ENCODE measurements at places on chromosomes 5 and 9.

GRCh38 chr5:178230879-178231538 is 1.6 kb downstream of the PHYKPL start:
- DNase-seq, result peak; percentile 38

- DNase-seq, result no peak
Observed at GRCh38 chr9:133881671-133882381, 110.3 kb downstream of the VAV2 start.

DNA sequence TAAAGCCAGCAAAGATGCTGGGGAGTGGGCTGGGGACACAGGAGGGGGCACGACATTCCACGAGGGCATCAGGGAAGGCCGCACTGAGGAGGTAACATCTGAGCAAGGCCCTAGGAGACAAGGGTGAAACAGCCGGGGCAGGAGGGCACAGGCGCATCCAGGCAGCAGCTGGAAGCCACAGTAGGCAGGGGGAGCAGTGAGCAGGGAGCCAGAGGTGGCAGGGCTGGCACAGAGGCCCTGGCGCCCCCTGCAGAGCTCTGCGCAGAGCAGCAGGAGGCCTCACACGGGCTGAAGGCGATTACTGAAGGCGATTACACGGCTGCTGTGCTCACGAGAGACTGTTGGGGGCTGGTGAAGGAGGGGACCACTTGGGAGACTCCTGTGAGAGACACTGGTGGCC is 15.4 kb downstream of the LMAN2 start:
- DNase-seq, result no peak

DNA sequence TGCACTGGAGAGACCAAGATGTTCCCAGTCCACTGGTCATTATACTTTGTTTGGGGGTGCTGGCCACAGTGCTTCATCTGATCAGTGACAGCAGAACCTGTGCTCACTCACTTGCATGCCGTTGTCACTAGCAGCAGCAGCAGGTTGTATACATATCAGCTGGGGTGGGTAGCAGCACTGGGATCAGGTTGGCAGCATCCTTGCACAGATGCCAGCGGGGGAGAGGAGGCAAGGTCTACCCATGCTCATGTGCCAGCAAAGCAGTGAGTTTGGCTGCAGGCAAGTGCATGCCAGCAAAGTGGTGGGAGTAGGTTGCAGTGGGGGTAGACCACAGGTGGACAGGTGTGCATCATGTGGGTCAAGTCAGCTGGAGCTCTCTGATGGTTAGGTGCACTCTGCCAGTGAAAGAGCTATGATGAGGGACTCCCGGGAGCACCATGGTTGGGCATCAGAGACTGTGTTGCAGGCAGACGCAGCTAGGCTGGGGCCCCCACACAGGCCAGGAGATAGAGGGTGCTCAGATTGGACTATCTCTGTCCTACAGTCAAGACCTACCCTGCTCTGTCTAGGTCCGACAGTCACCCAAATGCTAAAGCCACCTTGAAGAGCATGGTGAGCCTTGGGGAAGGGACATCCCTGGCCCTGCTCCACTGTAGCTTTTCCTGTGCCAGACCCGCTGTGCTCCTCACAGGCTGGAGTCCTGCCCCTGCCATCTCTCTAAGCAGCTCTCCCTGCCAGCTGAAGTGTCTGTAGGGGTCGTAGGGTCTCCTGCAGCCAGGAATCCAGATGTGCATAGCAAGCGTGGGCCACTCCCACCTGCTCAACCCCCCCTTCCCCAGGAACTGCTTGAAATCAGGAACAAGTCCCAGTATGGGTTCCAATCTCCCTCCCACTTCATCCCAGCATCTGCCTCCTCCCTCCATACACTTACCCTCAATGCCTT is 119.8 kb downstream of the RNF180 start:
- no peak for DNase-seq

DNA sequence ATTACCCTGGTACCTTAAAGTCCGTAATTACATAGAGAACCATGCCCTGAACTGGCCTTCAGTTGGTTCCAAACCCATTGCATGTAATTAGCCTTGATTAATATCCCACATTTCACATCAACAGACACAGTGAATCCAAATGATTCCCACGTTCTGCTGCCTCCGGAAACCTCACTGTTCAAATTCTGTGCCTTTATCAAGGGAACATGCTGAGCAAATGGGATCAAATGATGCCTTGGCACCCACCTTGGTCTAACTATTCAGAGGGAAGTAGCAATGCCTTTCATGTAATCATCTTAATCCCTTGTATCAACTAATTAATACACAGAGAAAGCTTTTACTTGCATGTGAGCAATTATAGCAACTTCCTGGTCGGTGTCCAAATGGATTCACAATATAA is 100.6 kb downstream of the EFNA5 start:
- no peak for DNase-seq

DNA sequence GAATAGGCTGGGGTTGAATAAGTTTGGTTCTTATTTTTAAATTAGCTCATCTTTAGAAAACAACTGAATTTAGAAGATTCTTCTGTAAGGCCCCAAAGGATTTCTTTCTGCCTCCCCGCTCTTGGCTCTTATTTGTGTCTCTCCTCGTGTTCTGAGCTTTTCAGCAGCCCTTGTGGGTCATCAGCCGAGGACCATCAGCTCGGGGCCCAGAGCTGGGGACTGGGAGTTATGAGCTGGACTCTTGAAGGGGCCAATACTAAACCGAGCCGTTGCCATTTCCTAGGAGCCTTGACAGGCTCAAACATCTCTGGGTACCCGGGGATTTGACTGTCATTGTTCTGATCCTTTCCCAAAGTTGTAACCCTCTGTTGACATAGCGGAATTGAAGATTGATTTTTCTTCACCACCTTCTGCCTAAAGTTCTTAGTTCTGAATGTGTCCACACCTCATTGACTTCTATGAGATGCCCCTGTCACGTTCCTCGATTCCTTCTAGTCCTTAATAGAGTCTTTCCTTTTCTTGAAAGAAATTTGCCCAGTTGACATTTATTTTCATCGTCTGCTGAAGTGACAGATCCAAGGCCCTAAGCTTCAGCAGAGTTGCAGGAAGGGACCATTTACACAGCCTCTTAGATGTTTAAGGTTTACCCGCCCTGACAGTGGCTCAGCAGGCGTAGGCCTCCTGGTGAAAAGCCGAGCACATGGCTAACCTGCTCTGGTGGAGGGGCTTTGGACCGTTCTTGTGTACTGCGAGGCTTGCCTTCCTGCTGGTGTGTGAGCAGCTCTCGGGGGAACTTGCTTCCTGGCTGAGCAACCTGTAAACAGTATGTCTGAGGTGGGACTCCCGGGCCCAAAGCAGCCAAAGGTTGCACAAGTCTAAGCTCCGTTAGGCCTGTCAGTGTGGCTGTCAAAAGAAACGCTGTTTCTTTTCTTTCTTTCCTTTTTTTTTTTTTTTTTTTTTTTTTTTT is 24.0 kb downstream of the ABL1 start:
- no peak for DNase-seq

- no peak for DNase-seq
Observed at GRCh38 chr9:80447876-80448275, 876.1 kb downstream of the TLE4 start.

- no peak for DNase-seq
Observed at GRCh38 chr5:78795757-78796156, 147.2 kb upstream of the LHFPL2 start.

DNA sequence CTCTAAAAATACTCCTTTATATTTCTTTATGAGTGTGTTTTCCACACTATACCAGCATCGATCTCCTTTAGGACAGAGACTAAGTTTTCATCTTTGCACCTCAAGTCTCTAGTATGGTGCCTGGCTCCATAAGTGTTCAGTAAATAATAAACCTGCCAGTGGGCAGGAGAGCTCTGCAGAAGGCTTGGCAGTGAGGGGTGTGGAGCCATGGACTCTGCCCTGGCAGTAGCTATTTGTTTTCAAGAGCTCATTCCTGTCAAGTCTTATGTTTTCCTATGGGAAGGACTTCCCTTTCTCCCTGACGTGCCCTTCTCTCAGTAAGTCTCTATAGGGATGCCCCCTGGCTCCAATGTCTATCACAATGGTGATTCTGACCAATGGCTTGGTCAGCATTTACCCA is 252.2 kb downstream of the PIK3R1 start:
- no peak for DNase-seq

DNA sequence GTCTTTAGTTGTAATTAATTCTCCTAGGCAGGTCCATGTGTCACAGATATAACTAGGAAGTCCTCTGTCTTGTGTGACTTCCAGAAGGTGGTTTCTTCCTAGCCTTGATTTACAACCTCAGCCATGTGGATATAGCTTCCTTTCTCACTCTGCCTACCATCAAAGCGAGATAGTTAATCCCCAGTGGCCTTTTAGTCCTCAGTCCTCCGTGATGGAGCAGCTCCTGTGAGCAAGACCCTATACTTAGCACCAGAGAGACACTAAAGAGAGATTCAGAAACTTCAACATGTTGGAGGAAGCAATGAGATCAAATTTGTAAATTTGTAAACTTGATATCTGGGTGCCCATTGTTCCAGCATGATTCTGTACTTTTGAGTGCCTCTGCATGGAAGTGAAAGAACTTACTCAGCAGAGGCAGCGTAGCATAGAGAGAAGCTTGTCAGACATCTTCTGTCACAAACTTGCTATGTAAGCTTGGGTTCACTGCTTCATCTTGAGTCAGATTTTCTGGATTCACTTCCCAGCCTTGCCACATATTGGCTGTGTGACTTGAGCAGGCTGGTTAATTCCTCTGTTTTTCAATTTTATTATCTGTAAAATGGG is 170.2 kb upstream of the NR3C1 start:
- DNase-seq, result no peak

GRCh38 chr9:73565833-73566465 is 414.3 kb downstream of the ANXA1 start:
- no peak for DNase-seq

GRCh38 chr5:158869854-158870253 is 229.9 kb downstream of the EBF1 start:
- DNase-seq, result no peak

- DNase-seq, result no peak
Observed at GRCh38 chr9:109801484-109801883, 21.5 kb downstream of the PALM2AKAP2 start.

DNA sequence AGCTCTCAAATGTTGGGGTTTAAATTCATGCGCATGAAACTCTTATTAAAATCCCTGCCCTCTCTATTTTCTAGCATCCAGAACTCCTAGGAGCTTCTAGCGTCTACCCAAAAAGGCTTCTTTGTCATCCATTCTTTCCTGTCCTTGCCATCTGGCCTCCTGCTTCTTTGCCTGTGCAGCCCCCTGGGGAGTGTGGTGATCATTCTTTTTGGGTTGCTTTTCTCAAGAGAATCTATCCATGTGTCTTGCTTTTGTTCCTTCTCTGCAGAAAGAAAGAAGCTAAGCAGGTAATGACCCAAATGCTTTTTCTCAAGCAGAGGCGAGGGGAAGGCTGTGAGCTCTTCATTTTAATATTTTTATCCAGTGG is 26.6 kb downstream of the SKP2 start:
- DNase-seq, result no peak

- no peak for DNase-seq
Observed at GRCh38 chr5:4570047-4570995, 569.8 kb upstream of the ADAMTS16 start.

GRCh38 chr5:143653256-143653655 is 158.7 kb upstream of the HMHB1 start:
- no peak for DNase-seq

DNA sequence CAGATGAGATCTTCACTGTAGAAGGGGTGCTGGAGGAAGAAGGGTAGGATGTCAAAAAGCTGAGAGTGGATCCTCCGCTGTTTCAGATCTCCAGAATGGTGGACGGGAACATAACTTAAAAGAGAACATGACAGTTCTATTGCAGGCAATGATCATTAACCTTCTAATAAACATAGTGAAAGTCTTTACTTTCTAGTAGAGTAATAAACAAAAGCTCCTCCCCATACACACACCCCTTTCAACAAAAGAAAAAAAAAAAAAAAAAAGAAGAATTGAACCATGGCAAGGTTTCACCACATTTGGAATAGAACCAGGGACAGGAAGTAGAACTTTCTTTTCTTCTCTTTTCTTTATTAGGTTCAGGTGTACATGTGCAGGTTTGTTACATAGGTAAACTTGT is 768.1 kb upstream of the RIOK2 start:
- no peak for DNase-seq

DNA sequence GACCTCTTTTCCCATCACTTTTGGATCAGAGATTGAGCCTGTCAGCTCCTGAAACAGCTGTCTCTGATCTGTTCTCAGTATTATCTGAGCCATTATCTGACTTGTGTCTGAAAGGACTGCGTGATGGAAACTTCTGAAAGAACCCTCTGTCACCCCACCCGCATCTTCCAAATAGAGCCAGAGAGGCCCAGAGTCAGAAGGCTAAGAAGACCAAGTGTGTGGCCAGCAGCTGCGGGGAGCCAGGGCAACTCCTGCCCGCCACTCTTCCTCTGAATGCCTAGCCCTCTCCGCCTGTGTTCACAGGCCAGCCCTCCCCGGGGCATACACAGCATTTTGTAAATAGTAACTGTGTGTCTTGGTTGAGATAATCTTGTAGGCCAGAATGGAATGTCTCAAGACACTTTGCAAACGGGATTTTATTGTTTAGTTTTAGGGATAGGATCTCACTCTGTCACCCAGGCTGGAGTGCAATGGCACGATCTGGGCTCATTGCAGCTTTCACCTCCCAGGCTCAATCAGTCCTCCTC is 92.7 kb downstream of the AOPEP start:
- no peak for DNase-seq

- no peak for DNase-seq
Observed at GRCh38 chr5:98573834-98574320, 199.6 kb upstream of the RGMB start.

DNA sequence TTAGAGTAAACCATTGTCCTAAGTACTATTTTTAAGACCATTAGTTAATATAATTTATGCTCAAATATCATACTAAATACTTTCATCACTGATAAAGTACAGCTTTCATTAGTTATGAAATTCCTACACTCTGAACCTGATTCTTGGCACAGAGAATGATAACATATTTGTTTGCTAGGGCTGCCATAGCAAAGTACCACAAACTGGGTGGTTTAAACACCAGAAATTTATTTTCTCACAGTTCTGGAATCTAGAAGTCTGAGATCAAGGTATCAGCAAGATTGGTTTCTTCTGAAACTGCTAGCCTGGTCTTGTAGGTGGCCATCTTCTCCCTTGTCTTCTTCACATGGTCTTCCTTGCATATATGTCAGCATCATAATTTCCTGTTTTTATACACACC is 608.4 kb downstream of the TLE1 start:
- no peak for DNase-seq

DNA sequence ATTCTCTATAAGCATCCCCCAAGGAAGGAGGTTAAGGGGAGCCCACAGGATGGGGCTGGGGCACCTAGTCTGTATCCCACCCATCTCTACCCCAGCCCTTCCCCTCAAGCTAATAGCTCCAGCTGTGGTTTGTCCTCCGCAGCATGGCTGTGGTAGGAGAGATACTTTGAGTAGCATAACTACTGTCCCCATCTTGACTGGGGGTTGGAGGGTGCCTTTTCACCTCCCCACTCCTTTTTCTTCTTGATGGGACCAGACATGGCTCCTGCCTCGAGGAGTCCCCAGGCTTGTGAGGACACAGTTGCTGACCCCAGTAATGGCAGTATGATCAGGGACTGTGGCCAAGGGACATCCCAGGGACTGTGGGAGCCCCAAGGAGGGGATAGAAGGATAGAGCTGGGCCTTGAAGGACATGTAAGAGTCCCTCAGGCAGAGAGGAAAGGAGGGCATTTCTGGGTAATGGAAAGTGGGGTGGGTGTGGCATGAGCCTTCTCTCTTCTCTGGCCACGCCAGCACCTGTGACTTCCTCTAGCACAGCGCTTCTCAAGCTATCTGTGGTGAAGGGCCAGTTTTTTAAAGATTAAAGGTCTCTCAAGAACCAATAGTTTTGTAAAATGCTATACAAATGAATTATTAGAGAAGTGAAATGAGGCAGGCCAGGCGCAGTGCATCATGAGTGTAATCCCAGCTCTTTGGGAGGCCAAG is 14.0 kb downstream of the OLFML2A start:
- DNase-seq, result no peak

Data from fibroblast of the conjunctiva (primary cell).